ENCODE measurements at places on chromosomes 1 and 21.
A peak's percentile ranks its signal among the peaks of the same experiment; 100 is the strongest.

DNA sequence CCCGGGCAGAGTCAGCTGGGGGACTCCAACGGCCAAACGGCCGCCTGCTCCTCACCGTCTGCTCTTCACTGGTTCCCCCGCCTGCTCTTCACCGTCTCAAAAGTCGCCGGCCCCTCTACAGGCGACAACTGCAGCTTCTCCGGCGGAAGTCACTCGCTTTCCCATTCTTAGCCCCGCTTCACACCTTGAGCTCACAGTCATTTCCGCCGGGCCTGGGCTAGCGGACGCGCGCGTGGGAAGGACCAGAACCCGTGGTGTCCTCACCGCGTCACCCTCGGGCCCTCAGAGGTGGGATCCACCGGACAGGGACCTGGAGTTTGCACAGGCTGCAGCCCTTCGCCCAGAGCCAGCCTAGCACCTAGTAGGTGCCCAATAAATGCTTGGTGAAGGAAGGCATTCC lies 27.9 kb upstream of the HJV start:
- DNase-seq = no peak

DNA sequence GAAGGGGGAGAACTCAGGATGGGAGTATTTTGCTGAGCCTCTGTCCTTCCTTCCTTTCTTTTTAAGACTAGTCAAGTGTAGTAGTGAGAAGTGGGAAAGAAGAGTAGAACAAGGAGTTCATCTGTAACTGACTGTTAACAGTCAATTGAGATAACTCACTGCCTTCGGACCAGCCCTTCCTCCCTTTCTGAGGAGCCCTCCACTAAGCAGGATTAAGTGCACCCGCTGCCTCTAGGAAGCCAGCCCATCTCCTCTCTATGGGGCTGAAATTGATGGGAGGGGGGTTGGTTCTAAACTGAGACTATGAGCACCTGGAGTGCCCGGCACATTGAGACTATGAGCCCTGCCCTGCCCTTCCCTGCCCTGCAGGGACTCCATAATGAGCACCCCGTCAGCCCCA lies 72.7 kb upstream of the TINAGL1 start:
- DNase-seq = no peak

GRCh38 chr1:109904105-109904817 lies 6.4 kb upstream of the CSF1 start:
- no peak for DNase-seq

DNA sequence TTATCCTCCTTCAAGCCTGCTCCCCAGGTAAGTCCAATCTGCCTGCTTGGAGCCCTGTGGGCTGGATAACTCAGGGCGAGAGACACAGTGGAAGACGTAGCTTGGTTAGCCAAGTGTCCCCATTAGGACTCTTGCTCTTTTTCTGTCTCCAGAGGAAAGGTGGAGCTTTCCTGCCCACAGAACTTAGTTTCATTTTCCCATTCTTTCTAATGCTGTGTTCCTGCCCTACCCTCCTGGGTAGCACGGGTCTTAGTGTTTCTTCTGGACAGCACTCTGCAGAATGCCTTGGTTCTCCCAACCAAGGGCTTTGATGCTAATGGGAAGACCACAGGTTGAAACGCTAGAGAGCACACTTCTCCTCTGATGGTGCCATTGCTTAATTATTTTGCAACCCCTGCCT lies 92.5 kb upstream of the LRRC8D start:
- DNase-seq = no peak

DNA sequence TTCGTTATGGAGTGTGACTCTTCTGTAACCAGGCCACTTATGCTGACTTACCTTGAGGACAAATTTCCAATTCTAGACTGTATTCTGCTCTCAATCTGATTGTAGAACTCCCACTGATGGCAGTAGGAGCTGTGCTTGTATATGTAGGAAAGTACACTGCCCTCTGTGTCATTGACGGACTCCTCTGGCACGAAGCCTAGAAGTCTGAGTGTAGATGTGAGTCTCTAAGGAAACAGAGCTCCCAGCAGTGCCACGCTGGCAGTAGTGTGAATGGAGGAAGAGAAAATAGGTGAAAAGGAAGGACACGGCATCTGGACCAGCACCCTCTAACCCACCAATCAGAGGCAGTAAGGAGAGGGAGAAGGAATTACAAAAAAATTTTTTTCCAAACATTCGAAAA lies 130.4 kb upstream of the ADGRL2 start:
- DNase-seq = peak; percentile 39

GRCh38 chr1:154879038-154879421 lies 8.9 kb upstream of the KCNN3 start:
- no peak for DNase-seq

- no peak for DNase-seq
Observed at GRCh38 chr1:152515434-152515783, 1.1 kb downstream of the CRCT1 start.

DNA sequence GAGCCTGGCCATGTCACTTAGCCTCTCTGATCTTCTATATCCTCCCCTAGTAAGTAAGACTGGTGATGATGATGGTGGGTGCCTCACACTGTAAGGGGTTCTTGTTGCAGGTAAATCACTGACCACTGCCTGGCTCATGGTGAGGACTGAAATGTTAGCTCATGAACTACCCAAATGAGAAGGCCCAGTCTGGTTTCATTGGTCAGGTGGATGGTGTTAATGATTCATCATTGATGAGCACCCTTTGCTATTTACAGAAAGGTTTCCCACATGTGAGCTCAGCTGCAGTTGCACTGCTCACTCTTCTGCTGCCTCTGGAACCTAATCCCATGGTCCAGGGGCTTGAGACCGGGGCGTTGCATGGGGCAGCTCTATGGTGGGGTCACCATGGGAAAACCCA lies 417.7 kb downstream of the PRDM2 start:
- no peak for DNase-seq

DNA sequence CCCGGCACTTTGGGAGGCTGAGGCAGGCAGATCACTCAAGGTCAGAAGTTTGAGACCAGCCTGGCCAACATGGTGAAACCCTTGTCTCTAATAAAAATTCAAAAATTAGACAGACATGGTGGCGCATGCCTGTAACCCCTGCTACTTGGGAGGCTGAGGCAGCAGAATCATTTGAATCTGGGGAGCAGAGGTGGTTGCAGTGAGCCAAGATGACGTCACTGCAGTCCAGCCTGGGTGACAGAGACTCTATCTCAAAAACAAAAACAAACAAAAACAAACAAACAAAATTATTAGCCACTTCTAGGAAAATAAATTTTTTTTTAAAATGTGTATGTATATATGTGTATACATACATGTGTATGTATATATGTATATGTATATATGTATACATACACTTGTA lies 320.3 kb upstream of the ADGRL4 start:
- no peak for DNase-seq

GRCh38 chr1:52523376-52523775 lies 29.5 kb downstream of the TUT4 start:
- no peak for DNase-seq

DNA sequence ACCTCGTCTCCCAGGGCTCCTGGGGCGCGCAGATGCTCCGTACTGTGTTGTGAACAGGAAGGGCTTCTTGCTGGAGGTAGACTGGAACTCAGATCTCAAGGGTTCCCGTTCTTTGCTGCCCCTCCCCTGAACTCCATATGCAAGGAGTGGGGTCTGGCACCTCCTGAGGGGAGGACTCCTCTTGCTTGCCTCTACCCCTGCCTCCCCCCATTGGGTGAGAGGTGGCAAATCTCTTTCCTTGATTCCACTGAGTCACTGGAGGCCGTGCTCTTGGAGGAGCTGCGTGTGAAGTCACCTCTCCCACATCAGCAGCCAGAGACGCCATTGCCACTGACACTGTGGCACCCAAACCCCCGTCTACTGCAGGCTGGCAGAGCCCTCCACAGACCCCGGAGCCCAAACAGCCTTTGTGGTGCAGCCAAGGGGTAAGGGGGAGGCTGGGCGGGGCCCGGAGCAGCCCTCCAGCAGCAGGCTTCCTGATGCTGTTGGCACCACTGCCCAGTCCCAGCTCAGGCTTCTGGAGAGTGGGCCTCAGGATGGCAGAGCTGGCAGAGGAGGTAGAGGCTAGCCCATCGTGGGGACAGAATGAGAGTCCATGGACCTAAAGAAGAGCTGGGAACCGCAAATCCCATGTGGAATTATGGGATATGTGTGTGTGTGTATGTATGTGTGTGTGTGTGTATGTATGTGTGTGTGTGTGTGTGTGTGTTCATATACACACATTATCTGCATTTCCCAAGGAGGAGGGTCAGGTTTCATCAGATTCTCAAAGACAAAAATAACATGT lies 104.9 kb upstream of the RUNX3 start:
- DNase-seq = no peak

Measured in lower leg skin (tissue), 4 donors.